ENCODE measurements at places on chromosomes 6 and 20.

DNA sequence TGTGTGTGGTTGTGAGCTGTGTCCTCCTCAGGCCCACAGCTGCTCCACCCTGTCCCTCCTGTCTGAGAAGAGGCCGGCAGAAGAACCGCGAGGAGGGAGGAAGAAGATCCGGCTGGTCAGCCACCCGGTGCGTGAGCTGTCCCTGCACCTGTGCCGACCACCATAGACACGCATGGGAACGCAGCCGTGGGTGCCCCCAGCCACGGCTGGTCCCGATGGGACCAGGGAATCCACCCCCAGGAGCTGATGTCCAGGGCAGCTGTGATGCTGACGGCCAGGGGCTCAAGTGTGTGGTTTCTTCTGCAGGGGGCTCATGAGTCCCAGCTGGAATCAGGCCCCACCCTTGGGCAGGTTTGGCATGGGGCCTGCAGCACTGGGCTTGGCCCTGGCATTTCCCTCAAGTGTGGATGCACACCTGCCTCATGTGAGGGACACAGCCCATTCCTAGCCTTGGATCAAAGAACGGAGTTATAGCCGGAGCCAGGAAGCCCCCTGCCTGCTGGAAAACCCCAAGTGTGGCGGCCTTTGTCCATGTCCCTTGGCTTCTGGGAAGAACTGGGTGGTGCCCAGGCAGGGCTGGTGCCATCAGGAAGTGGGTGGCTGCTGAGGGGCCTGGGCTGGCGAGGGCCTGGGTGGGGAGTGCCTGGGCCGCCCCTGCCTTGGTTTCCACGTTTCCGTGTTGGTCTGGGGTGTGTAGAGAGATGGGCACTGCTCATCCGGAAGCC is 4.6 kb upstream of the TNFRSF6B start:
- no peak for DNase-seq

DNA sequence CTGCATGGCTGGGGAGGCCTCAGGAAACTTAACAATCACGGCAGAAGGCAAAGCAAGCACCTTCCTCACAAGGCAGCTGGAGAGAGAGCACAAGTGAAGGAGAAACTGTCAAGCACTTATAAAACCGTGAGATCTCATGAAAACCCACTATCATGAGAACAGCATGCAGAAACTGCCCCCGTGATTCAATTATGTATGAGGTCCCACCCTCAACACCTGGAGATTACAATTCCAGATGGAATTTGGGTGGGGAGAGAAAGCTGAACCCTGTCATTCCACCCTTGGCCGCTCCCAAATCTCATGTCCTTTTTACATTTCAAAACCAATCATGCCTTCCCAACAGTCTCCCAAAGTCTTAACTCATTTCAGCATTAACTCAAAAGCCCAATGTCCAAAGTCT is 107.2 kb upstream of the ECI2 start:
- DNase-seq: no peak

DNA sequence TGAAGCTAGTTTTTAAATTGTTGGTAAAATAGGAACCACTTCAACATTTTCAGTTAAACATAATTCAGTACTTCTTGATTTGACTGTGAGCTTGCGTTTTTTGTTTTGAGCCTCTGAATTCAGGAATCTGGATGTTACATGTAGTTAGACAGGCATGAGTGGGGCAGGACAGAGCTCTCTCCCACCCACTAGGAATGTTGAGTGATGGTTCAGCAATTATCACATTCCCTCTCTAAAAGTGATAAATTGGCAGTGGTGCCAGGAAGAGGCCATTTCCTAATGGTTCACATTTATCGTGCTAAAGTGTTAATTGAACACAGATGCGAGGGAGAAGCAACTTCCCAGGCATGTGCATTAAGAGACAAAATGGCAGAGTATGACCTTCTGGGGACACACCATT is 465.5 kb upstream of the HTR1E start:
- DNase-seq: no peak

DNA sequence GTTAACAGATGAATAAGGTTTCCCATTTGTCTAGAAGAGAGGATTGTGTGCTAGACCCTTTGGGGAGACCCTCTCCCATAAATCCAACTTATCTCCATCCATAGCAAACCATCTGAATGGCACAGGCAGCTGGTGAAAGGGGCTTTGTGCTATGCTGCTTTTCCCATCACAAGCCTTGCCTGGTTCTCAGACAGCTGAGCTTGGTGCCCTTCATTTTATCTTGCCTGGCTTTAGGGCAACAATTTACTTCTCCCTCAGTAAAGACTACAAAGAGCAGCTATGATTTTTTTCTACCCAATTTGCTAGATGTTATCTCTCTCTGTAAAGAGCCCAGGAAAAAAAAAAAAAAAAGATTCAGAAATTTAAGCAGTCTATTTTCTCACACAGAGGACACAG is 117.0 kb upstream of the COL21A1 start:
- DNase-seq: no peak

DNA sequence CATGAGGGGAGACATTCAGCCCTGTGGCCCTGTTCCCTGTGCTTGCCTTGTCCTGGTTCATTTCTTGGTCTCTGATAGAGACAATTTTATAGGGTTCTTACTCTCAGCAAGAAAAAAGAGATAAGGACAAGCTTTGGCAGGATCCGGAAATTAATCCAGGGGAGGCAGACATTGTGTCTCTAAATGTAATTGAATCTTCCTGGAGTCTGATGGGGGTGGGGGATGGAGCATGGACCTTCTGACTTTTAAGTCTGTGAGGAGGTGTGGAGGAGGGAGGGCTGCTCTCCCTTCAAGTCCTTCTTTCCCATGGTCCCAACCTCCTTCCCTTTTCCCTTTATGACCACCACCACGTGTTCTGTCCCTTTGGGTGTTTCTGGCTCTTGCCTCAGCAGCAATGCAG is 512.7 kb downstream of the DHX35 start:
- no peak for DNase-seq

All from activated T-cell treated with anti-CD3 and anti-CD28 coated beads for 4 hours (primary cell).